ENCODE measurements at places on chromosomes 7 and 10.

DNA sequence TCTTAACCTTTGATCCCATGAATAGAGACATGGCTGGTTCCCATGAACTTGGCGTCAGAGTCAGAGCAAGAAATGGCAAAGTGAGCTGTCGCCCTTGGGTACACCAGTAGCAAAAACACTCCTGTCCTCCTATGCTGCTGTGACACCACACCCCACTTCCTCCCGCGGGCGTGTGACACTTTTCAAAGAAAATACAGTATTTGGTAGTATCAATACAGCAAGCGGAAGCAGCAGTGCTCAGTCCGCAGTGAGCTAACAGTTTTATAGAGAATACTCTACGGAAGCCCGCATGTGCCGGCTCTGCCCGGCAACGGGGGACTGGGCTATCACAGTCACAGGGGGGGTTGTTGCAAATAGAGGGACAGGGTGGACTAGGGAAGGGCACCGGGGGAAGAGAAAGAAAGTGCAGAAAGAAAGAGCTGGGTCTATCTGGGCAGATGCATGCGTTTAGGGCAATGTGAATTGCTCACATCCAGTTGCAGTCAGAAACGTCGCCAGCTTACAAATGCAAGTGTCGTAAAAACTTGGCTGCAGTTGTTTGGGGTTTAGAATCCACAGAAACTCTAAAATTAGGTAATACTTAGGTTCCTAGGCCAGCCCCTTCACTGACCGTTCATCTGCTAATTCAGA lies 49.8 kb downstream of the PRKCQ start:
- DNase-seq, result no peak

DNA sequence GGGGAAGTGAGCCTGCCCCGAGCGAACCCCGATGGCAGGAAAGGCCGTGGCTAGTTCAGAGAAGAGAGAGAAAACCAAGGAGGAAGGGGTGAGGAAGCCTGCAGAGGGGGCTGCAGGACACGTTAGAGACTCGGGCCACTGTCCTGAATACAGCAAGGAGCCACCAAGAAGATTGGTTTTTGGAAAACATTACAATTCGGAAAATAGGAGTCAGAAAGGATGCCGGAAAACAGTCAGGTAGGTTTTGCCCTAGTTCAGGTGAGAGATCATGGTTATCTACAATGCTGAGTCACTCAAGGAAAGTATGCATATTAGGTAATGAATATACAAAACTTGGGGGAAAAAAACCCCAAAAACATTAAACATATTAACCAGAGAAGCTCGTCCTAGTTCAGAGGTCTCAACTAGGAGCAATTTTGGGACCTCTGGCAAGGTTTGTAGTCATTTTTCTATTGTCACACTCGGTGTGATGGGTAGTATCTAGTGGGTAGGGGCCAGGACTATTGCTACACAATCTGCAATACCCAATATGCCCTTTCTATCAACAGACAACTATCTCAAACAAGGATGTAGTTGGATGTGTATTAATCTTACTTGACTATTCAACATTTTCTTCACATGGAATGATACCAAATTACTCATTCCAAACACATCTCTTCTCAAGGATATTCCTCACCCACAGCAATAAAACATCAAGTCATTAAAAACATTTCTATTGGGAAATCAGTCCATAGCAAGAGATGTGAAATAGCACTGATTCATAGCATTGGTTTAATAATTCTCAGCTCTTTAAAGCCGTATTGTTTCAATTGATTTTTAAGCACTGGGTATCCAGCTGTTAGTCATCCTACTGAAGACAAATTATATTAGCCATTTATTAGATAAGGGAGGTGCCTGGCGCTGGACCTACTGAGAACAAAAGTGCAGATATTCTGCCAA lies 74.4 kb upstream of the RSU1 start:
- DNase-seq, result no peak

DNA sequence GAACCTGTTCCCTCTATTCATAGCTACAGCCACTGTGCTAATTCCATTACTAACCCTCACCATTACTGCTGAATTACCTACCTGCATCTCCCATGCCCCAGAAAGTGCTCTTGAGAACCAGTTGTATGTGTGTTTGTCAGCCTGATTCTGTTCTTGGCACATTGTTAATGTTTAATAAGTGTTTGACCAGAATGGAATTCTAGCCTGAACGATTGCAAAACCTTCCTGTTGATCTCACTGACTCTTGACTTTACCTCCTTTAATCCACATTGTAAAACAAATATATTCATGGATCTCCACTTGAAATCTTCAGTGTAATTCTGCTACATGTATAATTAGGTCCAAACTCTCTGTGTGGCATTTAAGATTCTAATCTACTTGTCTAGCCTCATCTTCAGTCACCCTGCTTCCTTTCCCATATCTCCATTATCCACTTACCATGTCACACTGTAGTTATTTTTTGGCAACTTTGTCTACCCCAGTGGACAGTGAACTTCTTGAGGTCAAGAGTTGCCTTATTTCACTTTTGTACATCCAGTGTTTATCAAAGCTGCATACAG lies 4.9 kb downstream of the ZNF277 start:
- DNase-seq, result no peak

DNA sequence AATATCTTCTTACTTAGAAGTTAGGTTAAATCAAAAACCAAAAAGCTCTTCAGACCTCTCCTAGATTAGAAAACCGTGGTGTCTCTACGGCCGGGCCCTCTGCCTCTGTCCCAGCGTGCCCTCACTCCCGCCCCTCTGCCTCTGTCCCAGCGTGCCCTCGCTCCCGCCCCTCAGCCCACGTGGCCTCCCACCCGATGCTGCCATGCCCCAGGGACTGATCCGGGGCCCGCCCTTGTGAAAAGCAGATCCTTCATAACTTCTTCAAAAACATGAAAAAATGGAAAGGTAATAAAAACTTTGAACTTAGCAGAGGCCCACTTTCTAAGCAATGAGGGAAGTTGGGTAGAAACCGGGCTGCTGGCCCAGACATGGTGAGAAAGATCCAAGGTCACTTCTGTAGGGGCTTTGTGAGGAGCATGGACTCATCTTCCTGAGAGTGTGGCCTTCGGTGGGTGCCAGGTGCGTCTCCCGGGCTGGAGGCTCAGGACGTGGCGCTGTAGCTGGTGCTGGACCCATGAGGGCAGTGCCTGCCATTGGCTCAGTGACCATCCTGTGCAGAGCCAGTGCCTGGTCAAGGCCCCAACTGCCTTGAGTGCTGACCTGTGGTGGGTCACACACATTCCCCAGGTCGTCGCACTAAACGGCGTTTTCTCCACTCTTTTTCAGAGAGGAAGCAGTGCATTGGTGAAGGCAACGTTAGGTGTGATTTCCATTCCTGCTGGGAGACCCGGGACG lies 4.9 kb upstream of the DPYSL4 start:
- no peak for DNase-seq

DNA sequence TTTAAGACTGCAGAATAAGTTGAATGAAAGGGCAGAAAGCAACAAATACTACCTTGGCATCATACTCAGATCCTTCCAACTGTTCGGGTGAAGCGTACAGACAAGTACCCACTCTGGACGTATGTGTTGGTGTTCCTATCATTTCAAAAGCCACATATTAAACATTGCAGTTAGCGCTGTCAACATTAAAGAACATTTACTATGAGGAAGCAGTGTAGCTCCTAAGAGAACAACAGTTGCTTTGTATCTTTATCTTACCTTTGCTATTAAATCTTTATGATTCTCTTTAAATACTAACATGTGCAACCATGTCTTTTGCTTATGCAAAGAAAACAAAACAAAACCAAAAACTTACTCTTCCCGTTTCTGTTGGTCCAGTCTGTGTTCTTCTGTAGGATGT lies 2.6 kb upstream of the ANKRD61 start:
- DNase-seq, result no peak

Data from left hindlimb (tissue), 1 donor.